ENCODE measurements at places on chromosomes 3 and 15.

DNA sequence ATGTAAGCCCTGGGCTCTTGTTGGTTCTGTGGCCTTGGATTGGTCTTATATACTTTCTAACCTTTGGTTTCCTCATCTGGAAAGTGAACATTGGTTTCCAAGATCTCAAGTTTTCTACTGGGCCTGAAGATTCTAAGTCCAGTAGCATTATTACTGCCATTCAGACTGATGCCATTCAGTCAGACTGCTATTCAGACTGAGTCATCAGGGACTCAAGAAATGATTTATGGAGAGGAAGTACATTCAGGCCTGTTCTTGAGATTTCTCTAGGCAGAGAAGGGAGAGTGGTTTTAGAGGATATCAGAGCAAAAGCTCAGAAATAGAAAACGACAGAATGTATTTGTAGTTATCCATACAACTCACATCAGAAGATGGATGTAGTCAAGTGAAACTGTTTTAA is 557.2 kb downstream of the NR2F2 start:
- no peak for DNase-seq

DNA sequence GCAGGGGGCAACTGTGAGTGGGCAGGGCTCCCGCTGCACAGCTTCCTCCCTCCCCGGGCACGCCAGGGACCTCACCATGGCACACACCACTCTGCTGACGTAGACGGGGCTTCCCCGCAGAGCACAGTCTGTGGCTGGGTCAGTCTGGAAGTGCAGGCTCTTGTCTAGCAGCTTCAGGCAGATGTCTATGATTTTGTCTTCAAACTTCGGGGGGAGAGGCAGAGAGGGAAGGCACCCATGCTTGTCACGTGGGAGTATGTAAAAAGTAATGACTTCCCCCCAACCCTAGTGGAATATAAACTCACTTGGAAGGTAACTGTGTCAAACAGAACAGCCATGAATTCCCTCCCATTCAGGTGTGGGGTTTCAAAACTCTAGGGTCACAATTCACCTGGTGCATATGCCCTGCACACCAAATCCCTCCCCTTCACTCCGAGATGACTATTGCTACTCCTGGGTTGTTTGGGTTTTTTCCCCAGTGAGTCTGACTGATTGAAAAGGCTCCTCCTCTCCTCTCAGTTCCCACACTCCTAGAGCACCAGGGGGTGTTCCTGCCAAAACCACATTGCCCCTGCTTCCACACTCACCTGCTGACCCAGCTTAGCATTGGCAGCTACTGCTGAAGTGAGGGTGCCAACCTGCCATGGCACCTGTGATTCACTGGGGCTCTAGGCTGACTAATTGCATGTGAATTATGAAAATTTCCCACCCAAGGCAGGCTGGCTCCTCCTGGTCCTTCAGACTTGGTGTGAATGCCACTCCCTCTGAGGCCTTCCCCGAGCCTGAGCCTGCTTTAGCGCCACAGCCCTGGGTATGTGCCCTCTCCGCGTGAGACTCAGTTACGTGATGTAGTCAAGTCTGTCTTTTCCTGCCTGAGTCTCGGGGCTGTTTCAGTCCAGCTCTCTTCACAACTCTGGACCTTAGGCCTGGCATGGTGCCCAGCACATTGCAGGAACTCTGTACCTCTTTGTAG is 13.0 kb downstream of the TGM5 start:
- DNase-seq: no peak

GRCh38 chr3:45817831-45818522 is 21.6 kb upstream of the SLC6A20 start:
- no peak for DNase-seq

GRCh38 chr3:60095516-60095915 is 1045.7 kb upstream of the CFAP20DC start:
- no peak for DNase-seq

- DNase-seq: no peak
Observed at GRCh38 chr3:113225286-113225685, 13.9 kb downstream of the BOC start.

DNA sequence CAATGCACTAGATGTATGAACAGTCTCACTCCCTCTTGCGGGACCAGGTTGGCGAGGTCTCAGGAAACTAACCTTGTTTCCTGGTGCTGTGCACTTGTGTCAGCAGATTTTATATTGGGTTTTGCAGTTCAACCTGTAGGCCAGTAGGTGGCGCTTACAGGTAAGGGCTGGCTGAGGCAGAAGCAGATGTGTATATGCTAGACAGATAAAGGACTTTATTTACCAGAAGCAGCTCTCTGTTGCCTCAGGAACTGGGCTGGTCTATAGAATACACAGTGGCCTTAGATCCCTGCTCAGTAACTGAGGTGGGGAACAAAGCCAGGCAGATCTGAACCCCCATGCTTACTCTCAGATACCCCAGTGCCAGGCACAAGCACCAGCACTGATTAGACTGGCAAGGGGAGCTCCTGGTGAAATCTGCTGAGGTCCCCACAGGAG is 296.8 kb downstream of the DOCK3 start:
- DNase-seq: peak; percentile 37

DNA sequence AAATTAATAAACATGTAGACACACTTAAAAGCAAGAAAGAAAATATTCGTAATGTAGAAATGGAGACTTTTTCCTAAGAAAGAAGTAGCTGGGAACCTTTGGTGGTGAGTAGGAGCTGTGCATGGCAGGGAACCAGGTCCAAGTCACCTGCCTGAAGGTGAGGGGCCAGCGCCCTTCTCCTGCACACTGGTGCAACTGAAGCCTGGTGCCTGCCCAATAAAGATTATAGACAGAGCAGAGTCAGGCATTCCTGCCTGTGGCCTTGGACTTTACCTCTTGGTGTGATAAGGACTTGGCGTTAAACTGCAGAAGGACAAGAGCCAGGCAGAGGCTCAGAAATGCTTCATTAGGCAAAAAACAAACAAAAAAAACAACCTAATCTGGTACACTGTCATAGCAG is 14.2 kb downstream of the CFAP91 start:
- DNase-seq: no peak

DNA sequence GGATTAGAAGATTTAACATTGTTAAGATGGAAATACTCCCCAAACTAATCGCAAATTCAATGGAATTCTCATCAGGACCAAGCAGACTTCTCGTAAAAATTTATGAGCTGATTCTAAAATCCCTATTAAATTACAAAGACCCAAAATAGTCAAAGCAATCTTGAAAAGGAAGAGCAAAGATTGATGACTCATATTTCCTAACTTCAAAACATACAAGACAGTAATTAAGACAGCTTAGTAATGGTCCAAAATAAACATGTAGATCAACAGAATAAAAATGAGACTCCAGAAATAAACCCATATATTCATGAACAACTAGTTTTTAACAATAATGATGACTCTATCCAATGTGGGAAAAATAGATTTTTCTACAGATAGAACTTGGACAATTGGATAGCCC is 148.7 kb downstream of the SI start:
- DNase-seq: no peak

- DNase-seq: no peak
Observed at GRCh38 chr15:85497172-85497569, 116.8 kb downstream of the AKAP13 start.

- no peak for DNase-seq
Observed at GRCh38 chr15:63082366-63082765, 39.3 kb upstream of the LACTB start.

DNA sequence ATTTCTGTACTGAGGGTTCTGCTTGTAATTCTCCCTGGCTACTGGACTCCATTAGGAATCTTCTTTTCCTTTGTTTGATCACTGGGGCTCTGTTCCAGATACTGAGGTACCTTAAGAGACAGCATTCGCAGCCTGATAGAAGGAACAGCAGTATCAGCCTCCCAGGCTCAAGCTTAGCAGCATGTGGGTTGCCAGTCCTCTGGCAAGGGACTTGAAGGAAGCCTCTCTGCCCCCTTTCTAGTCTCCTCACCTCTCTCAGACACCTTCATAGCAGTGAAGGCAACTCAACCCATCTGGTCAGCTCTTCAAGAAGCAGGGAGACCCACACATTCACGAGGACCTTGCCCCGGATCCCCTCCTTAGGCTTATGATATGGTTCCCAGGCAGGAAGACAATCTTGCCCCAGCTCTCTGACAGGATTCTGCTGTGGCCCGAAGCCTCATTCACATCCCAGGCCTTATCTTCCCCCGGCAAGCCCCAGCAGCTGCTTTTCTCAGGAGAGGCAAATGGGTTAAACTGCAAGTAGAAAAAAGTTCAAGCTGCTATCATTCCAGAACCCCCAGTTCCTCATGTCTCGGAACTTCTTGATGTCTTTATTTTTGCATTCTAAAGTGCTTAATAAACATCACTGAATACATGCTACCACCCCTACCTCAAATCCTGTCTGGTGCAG is 153.1 kb downstream of the LIPC start:
- DNase-seq: no peak

GRCh38 chr3:1275495-1275894 is 182.7 kb downstream of the CNTN6 start:
- DNase-seq: no peak

DNA sequence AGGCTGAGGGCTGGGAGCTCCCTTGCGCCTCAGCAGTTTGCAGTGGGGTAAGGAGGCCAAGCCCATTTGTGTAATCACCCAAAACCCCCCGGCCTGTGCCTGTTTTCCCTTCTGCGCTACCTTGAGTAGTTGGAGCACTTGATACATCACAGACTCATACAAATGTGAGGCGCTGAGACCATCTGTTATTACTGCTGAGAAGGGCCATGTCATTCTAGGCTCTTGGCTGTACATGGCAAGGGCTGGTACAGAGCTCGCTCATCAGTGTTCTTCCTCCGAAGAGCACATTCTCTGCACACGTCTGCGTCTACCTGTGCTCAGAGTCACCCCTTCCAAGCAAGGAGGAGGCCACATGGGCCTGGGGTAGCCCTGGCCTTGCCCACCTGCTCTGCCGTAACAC is 9.3 kb downstream of the PLA2G4B start:
- no peak for DNase-seq

- DNase-seq: no peak
Observed at GRCh38 chr15:68057034-68057433, 2.9 kb downstream of the PIAS1 start.

DNA sequence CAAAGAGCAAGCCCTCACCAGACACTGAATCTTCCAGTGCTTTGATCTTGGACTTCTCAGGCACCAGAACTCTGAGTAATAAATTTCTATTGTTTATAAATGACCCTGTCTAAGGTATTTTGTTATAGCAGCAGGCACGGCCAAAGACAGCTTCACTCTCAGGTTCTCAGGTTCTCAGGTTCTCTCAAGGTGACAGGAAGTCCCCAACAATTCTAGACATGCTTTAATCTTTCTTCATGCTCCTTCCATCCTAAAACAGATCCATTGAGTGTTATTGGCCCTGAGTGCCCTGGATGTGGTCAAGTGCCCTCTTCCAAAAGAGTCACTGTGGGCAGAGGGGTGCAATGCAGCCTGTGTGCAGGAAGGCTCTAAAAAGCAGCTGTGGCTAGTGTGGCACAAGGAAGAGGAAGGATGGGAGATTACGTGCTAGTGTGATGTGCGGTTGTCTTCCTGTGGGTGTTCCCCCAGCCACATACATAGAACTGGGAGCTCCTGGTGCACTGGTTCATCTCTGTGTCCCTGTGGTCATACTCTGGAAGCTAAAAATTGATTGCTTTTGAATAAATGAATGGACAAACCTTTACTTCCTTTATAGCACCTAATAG is 11.0 kb upstream of the RAB7A start:
- DNase-seq: no peak

DNA sequence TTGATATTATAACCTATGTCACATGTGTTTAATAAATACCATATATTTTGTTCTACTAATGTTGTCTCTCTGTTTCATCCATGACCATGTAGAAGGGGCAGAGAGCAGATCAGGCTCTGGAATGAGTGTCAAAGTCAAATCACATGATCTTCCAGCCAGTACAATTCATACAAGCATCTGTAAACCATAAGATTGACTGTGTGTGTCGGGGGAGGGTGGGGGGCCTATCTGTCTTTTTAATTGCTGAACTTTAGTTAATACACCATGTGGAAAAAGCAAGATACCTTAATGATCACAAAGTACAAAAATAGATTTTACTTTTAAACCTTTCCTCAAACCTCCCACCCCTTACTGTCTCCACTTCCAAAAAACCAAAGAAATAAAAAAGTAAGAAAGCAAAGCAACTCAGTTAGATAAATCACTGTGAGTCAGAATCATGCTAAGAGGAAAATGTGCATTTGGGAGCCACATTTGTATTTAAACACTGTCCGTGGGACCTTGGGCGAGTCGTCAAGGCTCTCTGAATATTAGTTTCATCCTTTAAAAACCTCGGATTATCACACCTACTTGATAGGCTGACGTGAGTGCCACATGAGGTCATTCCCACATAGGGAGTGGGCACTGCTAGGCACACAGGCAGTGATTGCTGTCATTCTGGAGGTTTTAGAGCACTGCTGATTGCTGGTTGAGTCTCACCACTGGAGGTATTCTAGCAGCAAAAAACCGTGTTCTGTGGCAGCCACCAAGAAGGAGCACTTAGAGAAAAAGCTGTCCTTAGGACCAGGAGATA is 21.0 kb upstream of the POLR2M start:
- DNase-seq: no peak

DNA sequence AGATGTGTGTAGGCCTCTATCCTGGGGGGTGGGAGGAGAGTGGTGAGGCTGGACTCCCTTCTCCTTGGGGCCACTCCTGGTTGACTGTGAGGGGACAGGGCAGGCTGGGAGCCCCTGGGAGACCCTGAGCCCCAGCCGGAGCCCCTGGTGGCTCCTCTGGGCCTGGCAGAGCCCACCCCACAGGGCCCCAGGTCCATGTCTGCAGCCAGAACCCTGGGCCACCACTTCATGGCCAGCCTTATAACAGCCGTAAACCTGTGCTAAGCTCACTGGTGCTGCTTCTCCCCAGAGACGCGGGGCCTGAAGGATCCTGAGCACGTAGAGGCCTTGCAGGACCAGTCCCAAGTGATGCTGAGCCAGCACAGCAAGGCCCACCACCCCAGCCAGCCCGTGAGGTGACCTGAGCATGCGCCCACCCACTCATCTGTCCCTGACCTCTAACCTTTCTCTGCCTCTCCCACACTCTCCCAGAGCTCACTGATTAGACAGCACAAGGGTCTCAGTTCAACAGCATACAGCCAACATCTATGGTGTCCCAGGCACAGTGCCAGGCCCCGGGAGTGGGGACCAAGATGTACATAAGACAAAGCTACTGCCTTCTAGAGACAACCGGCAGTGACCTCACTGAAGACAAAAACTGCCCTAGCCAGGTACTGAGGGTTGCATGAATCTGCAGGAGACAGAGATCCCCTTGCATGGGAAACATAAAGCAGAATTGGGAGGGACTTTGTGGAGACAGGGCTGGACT is 3.5 kb downstream of the NR2E3 start:
- no peak for DNase-seq

- no peak for DNase-seq
Observed at GRCh38 chr3:42063888-42064287, 27.3 kb upstream of the TRAK1 start.

GRCh38 chr3:175713268-175713667 is 854.1 kb downstream of the NAALADL2 start:
- DNase-seq: no peak

GRCh38 chr3:158821847-158822246 is 20.0 kb downstream of the MFSD1 start:
- DNase-seq: no peak

GRCh38 chr3:82474711-82475110 is 713.3 kb upstream of the GBE1 start:
- no peak for DNase-seq

- no peak for DNase-seq
Observed at GRCh38 chr15:77993374-77993911, 84.1 kb downstream of the TBC1D2B start.

- DNase-seq: no peak
Observed at GRCh38 chr15:92091155-92091734, 237.7 kb downstream of the SLCO3A1 start.

- no peak for DNase-seq
Observed at GRCh38 chr3:128746881-128747280, 20.9 kb downstream of the RAB7A start.

- DNase-seq: no peak
Observed at GRCh38 chr15:80769829-80770705, 9.1 kb upstream of the CEMIP start.
